Stimulated activated CD8-positive, alpha-beta memory T cell treated with anti-CD3 and anti-CD28 coated beads, Interleukin-2, amount 100 ng/mL, for 1 hour (primary cell): ENCODE measurements at places on chromosomes 4 and X.

GRCh38 chrX:29065477-29065876 lies 478.2 kb downstream of the IL1RAPL1 start:
- no peak for DNase-seq

GRCh38 chrX:133681421-133681820 lies 266.1 kb upstream of the GPC4 start:
- DNase-seq: no peak

DNA sequence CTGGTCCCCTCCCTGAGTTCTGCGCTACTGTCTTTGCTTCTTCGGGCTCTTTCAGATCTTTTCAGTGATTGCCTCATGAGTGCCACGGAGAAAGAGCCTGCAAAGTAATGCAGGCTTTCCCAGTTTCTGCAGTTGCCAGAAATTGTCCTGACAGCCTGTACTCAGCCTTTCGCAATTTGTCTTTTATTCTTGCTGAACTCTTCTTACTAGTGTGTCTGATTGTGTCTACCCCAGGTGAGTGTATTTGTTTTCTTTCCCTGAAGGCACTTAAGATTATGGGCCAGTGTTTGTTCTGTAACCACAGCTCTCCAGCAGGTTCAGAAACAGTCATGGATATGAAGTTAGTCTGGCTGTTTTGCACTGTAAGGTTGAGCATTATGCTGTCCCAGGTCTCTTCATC lies 47.1 kb downstream of the FAM193A start:
- DNase-seq: no peak

- no peak for DNase-seq
These were observed 28.4 kb downstream of the NAA11 start for GRCh38 chr4:79297479-79297878.

DNA sequence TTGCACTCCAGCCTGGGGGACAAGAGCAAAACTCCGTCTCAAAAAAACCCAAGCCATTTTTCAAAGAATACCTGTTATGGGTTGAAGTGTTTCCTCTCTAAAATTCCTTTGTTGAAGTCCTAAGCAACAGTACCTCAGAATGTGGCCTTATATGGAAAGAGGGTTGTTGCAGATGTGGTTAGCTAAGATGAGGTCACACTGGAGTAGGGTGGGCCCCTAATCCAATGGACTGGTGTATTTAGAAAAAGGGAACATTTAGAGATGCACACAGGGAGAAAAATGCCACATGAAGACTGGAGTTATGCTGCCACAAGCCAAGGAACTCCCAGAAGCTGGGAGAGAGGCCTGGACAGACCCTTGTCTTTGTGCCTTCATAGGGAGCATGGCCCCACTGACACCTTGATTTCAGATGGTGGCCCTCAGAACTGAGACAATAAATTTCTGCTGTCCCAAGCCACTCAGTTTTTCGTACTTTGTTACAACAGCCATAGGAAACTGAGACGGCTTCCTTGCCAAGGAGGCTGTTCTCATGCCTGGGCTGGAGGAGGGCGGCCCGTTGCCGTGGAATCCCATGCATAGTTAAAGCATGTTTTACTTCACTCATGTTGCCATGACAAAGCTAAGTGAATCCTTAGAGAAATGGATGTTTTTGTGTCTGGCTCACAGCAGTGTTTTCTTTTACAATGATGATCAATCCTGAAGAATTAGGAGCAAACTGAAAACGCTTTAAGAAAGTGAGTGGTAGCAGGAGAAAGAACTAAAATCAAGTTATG lies 16.5 kb downstream of the TRAPPC2 start:
- no peak for DNase-seq

DNA sequence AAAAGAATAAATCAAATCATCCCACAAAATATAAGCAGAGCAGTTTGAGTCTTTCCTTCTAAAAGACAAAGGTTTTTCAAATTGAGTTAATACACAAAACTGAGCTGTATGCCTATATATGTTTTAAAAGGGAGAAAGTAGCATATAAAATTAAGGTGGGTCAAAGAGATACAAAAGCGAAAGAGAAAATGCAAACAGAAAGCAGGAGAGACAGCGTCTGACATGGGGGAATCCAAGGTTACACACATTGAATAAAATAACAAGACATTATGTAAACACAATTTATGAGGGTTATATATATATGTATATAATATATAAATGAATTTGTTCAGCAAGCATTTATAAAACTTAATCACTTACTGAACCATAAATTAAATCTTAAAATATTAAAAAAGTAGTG lies 276.1 kb upstream of the LCORL start:
- DNase-seq: no peak

DNA sequence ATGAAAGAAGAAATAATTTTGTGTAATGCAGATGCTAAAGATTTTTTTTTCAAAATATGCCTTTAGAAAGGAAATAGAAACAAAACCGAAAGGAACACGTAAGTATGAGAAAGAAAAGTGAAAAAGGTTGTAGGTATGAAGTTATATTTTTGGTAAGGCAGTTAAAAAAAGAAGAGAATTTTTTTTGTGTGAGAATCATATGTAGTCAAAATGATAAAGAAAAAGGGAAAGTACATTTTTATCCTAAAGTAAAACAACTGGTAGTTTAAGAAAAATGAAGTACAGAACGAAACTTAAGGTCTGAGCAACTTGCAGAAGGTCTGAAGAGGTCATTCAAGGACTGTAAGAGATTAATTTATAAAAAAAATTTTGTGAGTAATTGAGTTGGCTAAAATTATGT lies 164.0 kb upstream of the TRAM1L1 start:
- DNase-seq: no peak

GRCh38 chr4:90189946-90190345 lies 62.8 kb downstream of the CCSER1 start:
- DNase-seq: no peak

- DNase-seq: no peak
These were observed 50.5 kb downstream of the IL15 start for GRCh38 chr4:141686879-141687278.

GRCh38 chrX:68632491-68632890 lies 15.0 kb upstream of the STARD8 start:
- DNase-seq: no peak

DNA sequence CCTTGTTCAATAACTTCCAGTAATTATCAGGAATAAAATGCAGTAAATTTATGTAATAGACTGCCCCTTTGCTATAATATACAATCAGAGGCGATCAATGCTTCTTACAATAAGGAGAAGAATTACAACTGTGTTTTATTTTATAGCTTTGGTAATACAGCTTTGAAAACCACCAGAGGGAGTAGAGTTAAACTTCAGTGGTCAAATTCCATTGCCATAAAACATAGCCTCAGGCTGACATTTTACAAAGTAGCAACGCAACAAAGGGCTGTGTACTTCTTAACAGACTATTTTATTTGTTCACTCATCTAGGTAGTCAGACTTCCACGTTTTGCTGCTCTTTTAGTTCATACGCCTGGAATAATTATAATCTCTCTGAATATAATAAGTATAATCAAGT lies 58.5 kb downstream of the TEX13C start:
- DNase-seq: no peak

- DNase-seq: no peak
These were observed 361.9 kb upstream of the TECRL start for GRCh38 chr4:64771149-64771548.

DNA sequence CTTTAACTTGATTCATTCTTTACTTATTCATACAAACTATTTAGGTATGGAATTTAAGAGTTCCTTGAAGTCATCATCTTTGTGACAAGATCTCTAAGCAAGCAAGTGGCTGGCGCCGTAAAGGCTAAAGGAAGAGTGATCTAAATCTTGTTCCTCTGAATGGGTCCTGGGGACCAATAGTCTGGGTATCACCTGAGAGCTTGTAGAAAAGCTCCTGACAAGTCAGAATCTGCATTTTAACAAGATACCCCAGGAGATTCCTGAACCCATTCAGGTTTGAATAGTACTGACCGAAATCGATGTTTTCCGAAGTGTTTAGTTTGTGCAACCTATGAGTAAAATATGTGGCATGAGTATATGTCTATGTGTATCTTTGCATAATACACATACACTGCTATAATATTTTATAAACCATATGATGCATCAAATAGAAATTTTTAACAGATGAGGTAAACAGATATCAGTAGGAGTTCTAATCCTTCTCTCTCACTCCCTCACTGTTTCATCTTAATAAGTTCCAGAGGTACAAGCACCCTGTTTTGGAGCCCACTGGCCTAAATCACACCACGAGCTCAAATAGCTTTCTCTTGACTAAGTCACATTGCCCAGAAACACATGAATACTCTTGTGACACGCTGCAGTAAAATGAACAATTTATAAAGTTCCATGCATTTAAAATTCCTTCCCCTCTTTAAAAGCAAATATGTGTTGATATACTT lies 170.0 kb downstream of the RELL1 start:
- DNase-seq: no peak

- no peak for DNase-seq
These were observed 48.9 kb upstream of the TENM3 start for GRCh38 chr4:182194091-182194824.

- no peak for DNase-seq
These were observed 61.9 kb downstream of the ARHGAP10 start for GRCh38 chr4:147793569-147794313.

DNA sequence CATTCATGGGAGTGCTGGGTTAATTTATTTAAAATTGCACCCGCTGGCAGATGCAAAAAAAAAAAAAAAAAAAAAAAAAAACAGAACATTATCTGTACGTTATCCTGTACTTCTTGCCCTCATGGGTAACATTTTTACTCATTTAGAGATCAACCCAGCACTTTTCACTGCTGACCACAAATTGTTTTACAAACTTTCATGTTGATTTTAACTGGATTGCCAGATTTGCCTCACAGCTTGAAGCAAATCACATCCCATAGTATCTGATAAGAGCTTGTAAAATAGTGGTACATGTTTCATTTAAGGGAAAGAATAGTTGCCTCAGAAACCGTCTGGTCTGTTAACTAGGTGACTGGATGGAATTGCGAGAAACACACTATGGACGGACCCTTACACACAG lies 640.8 kb downstream of the TRIML1 start:
- DNase-seq: no peak

DNA sequence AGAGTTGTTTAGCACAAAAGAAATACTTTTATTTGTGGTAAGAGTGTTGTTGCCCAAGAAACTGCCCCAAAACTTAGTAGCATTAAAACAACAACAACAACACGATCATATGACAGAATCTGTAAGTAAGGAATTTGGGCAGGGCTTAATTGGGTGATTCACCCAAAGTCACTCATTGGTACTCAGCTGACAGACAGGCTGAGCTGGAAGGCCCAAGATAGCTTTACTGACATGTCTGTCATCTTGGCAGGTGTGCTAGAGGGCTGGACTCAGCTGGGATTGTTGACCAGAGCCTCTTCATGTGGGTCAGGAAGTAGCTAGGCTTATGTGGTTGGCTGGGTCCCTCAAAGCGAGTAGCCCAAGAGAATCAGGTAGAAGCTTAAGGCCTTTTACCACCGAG lies 52.3 kb downstream of the KIAA0232 start:
- no peak for DNase-seq
